ENCODE measurements at places on chromosomes 16 and 17. TPM values are rescaled to one million over a fixed set of nuclear protein-coding genes. Genes with fewer than 3 reads are reported as not detected.

SDK2 gene
- total RNA-seq = under 0.01 TPM

PLEKHH3 gene
- total RNA-seq = 20.5 TPM

ANKFN1 gene
- total RNA-seq = not detected

ENPP7 gene
- total RNA-seq = not detected

TMEM220 gene
- 2.9 TPM for total RNA-seq

KRT9 gene
- not detected for total RNA-seq

NPIPB8 gene
- total RNA-seq = not detected

SLC38A10 gene
- 101 TPM for total RNA-seq

TNP2 gene
- total RNA-seq = not detected

OR1E1 gene
- total RNA-seq = not detected

TEKT1 gene
- total RNA-seq = not detected

BCO1 gene
- total RNA-seq = not detected

ZG16 gene
- not detected for total RNA-seq

CCL5 gene
- total RNA-seq = not detected

C17orf100 gene
- total RNA-seq = 0.86 TPM

GH1 gene
- total RNA-seq = not detected

SMIM36 gene
- not detected for total RNA-seq

SOX9 gene
- 1.9 TPM for total RNA-seq

SLC2A4 gene
- total RNA-seq = not detected

CRYM gene
- not detected for total RNA-seq

KRTAP4-4 gene
- not detected for total RNA-seq

RNF112 gene
- 4.3 TPM for total RNA-seq

CCL18 gene
- not detected for total RNA-seq

CES5A gene
- total RNA-seq = not detected

ACAP1 gene
- total RNA-seq = 2.3 TPM

PHB1 gene
- total RNA-seq = 214 TPM

UTS2R gene
- total RNA-seq = not detected

RDM1 gene
- 0.58 TPM for total RNA-seq

ADGRG3 gene
- total RNA-seq = not detected

MFSD6L gene
- total RNA-seq = not detected

NTN3 gene
- total RNA-seq = 0.35 TPM

NACA2 gene
- not detected for total RNA-seq

ZCCHC14 gene
- total RNA-seq = 4.3 TPM

HOXB9 gene
- 0.71 TPM for total RNA-seq

MT1F gene
- total RNA-seq = 6.2 TPM

LPO gene
- total RNA-seq = not detected

AATK gene
- not detected for total RNA-seq

HSD11B2 gene
- total RNA-seq = not detected

ST6GALNAC2 gene
- total RNA-seq = 1.7 TPM

CRHR1 gene
- not detected for total RNA-seq

CBFB gene
- 62.0 TPM for total RNA-seq

PYY gene
- not detected for total RNA-seq

RBFOX1 gene
- total RNA-seq = not detected

CSH1 gene
- not detected for total RNA-seq

All from myometrial cell (primary cell).